ENCODE measurements at places on chromosomes 3 and 15. TPM values are rescaled to one million over a fixed set of nuclear protein-coding genes. Genes with fewer than 3 reads are reported as not detected.

The CCDC191 gene
- total RNA-seq, result 2.4 TPM

The RTP1 gene
- not detected for total RNA-seq

The ITIH1 gene
- total RNA-seq, result 0.17 TPM

The SLC27A2 gene
- total RNA-seq, result 0.26 TPM

The TP63 gene
- 0.20 TPM for total RNA-seq

Measured in smooth muscle cell of the pulmonary artery (primary cell).